ENCODE measurements at places on chromosomes 11 and 22.

DNA sequence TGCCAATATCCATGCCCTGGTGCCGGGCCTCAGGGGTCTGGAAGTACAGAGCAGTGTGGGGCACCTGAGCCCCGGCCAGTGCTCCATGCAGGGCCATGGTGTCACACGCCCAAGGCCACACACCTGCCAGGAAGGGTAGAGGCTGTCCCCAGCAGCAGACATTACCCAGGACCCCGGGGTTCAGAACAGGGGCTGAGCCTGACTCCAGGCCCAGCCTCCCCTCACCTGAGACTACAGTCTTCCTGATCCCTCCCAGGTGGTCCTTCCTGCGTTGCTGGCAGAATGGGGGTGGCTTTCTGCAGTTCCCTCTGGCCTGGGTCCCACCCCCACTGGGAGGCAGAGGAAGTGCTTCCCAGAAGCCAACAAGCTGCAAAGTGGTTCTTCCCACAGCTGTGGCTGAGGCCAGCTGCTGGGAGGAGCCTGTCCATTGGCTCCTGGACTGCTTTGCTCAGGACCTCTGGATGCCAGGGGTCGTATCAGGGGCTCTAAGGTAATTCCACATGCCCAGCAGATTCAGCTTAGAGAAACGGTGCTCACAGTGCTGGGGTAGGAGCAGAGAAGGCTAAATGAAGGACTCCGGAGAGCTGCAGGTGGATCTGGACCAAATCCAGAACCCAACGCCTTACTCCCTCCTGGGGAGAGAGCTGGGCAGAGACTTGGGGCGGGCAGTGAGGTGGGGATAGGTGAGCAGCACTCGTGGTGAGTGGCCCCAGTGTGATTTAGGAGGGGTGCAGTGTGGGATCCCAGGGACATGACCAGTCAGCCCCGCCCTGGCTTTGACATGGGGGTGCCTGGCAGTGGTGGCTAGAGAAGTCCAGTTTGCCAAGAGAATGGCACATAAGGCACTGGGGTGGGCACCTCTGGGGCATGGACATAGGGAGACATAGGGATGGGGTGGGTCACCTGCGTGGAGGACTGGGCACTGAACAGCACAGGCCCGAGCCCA lies 12.6 kb downstream of the TCIRG1 start:
- no peak for DNase-seq

DNA sequence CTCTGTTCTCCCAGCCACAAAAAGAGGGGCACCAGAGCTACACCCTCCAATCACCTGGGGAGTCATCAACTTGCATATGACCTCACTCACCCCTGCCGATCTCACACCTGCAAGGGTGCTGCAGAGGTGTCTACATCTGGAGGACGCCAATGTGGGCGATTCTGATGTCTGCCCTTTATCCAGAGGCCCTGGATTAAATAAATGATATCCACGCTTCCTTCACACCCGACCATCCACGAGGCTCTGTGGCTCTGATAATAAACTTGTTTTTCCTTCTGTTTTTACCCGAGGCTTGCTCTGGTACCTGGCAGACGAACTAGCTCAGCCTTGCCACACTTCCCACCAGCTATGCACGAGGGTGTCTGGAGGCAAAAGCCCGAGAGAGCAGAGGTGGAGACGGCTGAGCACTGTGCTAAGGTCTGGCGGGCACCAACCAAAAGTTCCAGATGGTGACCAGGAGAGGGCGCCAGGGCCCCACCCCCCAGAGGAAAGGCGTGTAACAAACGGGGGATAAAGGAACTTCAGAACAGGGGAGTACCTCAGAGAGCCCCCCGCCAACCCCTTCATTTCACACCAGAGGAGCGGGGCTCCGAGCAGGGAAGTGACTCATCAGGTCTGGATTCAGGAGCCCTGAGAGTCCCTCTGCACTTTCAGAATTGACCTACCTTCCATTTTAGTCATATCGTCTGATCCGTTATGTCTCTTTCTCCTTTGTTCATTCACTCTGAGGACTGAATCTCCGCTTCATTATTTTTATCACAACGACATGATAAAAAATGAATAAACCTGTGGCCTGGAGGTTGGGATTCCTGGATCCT lies 13.5 kb downstream of the SCN3B start:
- DNase-seq, result no peak

DNA sequence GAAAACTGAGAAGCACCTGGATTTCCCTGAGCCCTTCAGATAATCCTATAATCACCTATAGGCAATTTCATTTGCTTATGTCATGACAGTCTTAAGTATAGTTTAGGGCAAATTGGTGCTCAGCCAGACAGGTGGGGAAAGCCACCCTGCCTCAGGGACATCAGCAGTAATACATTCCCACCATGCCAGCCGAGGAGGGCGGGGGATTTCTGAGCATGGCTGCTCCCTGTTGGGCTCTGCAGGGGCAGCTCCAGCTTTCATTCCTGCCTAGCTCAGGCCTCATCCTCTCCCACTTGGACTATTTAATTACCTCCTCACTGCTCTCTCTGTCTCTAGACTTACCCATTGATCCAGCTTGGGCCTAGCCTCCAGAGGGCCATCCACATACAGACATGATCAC lies 9.0 kb upstream of the DRD2 start:
- DNase-seq, result no peak

GRCh38 chr11:92236856-92237255 lies 12.2 kb downstream of the FAT3 start:
- no peak for DNase-seq

All from right forelimb (tissue), 1 donor.